ENCODE measurements at places on chromosomes 1 and 21.

DNA sequence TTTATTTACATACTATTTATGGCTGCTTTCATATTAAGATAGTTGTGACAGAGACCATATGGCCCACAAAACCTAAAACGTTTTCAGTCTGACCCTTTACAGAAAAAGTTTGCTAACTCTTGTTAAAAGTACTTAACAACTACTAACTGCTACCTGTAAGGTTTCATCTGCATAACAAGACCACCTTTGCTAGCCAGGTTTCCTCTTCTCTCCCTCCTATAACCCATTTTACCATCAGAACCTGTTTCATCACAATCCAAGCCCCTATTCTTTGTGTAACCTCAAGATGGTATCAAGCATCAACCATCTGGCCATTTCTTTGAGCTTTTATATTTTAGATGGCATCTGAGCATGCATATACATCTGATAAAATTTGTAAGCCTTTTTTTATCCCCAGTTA lies 305.4 kb downstream of the HHIPL2 start:
- DNase-seq: no peak

DNA sequence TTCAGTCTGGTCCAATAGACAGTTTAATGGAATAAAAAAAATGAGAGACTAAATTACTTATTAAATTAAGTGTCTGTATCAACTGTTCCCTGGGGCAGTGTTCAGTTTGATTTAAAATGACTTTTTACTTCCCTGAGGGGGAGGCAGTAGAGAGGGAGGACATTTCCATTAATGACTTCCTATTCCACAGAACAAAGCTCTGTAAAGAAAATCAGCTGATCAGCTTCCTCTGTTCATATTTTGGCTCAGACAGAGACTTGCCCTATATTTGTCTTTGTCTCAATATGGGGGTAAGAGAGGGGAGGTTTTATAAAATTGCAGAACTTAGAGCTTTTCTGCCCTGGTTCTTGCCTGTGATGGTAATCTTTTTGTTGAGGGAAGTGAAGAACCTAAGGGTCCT lies 8.4 kb downstream of the CFAP126 start:
- no peak for DNase-seq

DNA sequence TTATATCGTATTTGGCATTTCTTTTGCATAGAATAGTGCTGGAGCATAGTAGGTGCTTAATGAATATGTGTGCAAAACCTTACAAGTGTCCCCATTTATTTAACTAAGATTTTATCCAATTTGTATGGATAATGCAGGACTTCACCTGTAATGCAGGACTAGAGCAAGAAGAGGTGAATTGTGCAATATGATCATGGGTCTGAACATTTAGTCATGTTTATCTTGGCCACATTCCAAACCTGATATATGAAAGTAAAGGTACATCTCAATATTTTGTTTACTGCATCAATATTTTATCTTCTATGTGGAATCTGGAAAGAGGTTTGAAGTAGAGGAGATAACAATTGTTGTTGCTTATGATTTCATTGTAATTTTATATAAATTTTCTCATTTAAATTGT lies 1626.7 kb upstream of the B3GALT2 start:
- DNase-seq: no peak

- no peak for DNase-seq
Measured at GRCh38 chr1:2506007-2506860, 20.2 kb downstream of the PANK4 start.

GRCh38 chr1:99264201-99265021 lies at the start of gene PLPPR4:
Gene PLPPR4, plus strand, starts transcription at chr1:99264492. Its CDS starts 102 bp downstream, at chr1:99264594.
- DNase-seq: peak; percentile 83

- no peak for DNase-seq
Measured at GRCh38 chr1:150142083-150142482, 7.6 kb upstream of the PLEKHO1 start.

- DNase-seq: no peak
Measured at GRCh38 chr1:234240680-234241079, 132.6 kb upstream of the COA6 start.

DNA sequence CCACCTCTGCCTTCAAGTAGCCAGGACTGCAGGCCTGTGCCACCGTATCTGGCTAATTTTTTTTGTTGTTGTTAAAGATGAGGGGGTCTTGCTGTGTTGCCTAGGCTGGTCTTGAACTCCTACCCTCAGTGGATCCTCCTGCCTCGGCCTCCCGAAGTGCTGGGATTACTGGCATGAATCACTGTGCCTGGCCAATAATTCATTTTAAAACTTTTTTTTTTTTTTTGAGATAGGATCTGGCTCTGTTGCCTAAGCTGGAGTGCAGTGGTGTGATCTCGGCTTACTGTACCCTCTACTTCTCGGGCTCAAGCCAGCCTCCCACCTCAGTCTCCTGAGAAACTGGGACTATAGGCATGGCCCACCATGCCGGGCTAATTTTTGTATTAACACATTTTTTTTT lies 3.5 kb downstream of the CDC73 start:
- no peak for DNase-seq

DNA sequence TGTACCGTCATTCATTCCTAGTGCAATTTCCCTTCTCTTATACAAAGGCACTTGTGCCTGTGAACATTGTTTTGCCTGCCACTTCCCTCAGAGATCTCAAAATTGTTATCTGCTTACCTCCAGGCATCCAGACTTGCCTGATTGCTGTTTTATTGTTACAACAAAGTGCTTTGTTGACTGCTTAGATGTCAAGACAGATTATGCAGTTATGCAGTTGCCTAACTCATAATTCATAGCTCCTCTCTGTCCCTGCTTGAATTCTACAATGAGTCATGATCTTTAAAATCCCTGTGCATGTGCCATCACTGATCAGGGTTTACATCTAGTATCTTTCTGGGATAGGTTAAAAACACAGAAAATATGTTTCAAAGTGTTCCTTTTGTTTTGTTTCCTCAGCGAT lies 24.5 kb downstream of the CXADR start:
- DNase-seq: no peak

GRCh38 chr1:145887631-145888030 lies 2.0 kb upstream of the ANKRD35 start:
- no peak for DNase-seq

- DNase-seq: no peak
Measured at GRCh38 chr1:16151995-16152384, 3.9 kb downstream of the EPHA2 start.

DNA sequence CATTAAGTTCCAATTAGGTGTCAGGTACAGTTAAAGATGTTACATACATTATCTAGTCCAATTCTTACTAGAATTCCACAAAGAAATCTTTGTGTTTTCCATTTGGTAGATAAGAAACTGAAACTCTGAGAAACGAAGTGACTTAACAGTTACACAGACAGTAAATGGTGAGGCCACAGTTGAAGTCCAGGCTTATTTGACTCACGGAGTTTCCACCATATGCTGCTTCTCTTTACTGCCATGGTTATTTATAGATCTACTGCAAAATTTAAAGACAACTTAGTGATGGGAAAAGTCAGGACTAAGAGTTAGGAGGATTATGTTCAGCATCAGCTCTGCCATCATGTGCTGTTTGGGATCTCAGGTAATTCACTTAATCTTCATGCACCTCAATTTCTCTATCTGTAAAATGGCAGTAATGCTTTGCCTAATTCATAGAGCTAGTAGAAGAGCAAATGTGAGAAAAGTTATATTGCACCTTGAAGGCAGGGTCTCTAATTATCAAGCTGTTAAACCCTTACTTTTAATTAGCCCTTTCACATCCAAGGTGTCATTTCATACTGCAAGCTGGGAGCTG lies 26.2 kb upstream of the SAMSN1 start:
- DNase-seq: no peak

- no peak for DNase-seq
Measured at GRCh38 chr1:99003581-99004253, 944 bp downstream of the PLPPR5 start.

- peak; percentile 35 for DNase-seq
Measured at GRCh38 chr21:36980280-36981048, 14.0 kb upstream of the HLCS start.

- no peak for DNase-seq
Measured at GRCh38 chr21:25350056-25350455, 257.2 kb downstream of the MRPL39 start.

GRCh38 chr1:66022904-66023620 lies 230.4 kb downstream of the PDE4B start:
- DNase-seq: no peak

- no peak for DNase-seq
Measured at GRCh38 chr1:14976256-14976655, 177.3 kb upstream of the TMEM51 start.

DNA sequence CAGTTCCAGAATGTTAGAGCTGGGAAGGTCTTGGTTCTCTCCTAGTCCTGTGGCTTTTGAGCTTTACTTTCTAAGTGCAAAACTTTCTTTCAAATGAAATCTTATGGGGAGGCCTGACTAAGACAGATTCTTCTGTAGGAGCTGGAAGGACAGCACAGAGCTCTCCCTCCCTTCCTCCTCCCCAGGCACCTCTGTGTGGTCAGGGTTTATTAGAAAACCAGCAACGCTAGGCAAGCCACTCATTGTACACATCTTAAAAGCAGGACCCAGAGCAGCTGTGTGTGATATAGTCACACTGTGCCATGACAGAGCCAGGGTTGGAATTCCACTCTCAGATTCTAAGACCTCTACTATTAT lies 241.1 kb upstream of the RAB4A start:
- DNase-seq: no peak

- no peak for DNase-seq
Measured at GRCh38 chr21:27804515-27804914, 837.6 kb upstream of the ADAMTS5 start.

DNA sequence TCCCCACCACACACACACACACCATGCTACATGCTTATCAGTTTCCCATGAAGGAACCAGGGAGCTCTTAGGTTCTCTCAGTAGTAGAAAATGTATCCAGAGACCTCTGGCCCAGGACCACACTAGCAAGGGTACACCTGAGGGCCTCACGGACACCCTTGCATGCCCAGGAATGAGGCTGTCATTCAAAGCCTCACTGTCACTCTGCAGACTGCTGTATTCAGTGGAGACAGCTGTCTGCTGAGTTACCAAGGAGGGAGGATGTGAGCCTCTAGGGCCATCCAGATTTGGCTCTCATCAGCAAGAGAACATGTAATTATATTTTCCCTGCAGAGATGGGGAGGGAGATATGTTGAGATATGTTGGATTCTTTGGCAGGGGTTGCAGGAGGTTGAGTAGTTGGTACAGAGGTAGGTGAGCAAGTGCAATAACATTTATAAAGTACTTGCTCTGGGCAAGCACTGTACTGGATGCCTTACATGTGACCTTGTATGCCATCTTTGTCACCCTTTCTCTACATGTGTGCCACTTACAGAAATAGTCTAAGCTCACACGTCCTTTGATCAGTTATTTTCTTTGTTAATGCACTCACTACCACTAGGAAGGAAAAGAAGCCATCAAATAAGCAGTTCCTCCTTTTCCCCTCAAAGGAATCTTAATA lies 250.6 kb downstream of the ZP4 start:
- no peak for DNase-seq

DNA sequence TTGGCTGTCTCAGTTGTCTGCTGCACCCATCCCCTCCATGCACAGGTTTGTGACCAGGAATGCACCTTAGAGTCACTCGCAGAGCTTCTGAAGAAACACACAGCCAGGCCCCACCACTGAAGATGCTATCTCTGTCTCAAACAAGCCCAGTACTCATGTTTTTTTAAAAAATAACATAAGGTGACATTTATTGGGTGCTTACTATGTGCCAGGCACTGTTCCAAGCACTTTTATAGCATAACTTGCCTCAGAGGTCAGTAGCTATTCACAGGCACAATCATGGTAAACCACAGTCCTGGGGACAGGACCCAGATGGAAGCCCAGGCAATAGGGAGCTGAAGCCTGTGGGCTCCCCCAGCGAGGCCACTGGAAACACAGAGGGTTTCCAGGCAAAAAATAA lies 8.8 kb upstream of the ATP13A2 start:
- DNase-seq: no peak

DNA sequence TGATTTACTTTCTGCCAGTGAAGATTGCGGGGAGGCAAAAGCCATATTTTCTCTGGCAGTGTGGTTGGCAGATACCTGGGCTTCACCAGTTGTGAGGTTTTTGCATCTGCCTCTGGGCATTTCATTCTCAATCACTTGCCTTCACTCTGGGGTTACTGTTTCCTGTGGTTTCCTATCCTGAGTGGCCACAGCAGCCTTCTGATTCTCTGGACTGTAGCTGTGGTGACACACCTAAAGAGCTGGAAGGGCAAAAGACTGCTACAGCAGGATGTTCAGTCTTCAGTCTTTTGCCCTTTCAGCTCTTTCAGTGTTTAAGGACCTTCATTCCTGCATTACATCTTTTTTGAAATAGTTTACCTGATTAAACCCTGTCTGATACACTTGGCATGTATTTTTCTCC lies 50.5 kb upstream of the GPR52 start:
- DNase-seq: no peak

DNA sequence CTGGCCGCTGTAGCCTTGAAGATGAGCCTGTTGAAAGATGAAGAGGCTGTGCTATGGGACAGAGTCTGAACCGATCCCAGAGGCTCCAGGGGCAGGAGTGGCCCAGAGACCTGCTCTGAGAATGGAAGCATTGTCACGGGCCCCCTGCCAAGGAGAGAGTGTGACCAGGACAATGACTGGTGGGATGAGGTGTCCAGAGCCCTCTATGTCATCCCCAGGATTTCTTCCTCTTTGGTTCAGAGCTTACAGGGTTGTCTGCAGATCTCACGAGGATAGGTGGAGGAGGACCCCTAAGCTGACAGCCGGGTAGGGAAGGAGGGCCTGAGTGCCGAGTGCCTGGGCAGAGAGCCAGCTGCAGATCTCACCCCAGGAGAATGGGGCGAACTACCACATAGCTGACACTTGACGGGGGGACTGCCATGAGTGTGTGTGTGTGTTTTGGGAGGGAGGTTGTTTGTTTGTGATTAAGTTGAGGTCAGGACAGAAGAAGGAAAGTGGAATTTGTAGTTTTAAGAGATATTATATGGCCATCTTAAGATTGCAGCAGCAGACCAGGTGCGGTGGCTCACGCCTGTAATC lies 25.4 kb downstream of the PIK3CD start:
- DNase-seq: no peak

GRCh38 chr1:239417986-239418640 lies 31.7 kb downstream of the CHRM3 start:
- DNase-seq: no peak

- no peak for DNase-seq
Measured at GRCh38 chr1:182630586-182630985, 26.4 kb upstream of the RGS16 start.

GRCh38 chr1:23525558-23526250 lies 5.3 kb downstream of the E2F2 start:
- DNase-seq: no peak

- DNase-seq: no peak
Measured at GRCh38 chr1:21342961-21343838, 52.9 kb upstream of the ECE1 start.

DNA sequence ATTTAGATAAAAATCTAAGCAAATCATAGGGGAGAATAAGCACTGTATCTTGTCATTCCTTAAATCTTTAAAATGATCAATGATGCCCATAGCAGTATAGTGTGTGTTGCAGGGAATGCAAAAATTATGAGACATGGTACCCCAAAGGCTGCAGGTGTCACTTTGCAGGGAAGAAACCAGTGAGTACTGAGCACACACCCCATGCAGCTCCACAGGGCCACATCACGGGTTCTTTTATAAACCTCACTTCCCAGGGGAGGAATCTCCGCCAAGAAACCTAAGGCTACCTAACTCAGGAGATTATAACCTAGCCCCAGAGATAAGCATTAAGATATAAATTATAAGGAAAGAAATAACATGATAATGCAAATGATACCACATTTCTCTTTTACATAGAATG lies 115.6 kb downstream of the APP start:
- DNase-seq: no peak

- DNase-seq: no peak
Measured at GRCh38 chr1:15757016-15757543, 1.5 kb upstream of the FBLIM1 start.

Measured in right hindlimb (tissue), 1 donor.